NK-92 treated with Interleukin-12 subunit alpha and Interleukin-12 subunit beta, amount 100 ng/mL, for 24 hours (cell line): ENCODE measurements at places on chromosomes 5 and 9.

GRCh38 chr5:76166886-76167576, 83.8 kb downstream of the SV2C start:
- DNase-seq, result no peak

DNA sequence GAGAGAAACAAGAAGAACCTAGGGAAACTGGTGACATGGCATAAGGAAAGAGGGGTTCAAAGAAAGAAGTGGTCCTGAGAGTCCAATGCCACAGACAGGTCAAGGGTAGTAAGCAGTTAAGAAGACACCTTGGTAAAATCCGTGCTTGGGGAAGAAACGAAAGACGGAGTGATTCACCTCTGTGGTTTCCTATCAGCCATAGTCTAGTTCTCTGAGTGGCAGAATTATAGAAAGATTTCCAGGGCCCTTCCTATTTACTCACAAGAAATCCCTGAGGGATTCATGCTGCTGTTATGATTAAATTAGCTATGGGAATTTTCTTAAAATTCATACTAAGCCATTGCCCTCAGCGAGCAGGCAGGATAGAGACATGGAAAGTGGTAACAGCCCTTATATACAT, 31.7 kb downstream of the IL33 start:
- DNase-seq, result no peak

DNA sequence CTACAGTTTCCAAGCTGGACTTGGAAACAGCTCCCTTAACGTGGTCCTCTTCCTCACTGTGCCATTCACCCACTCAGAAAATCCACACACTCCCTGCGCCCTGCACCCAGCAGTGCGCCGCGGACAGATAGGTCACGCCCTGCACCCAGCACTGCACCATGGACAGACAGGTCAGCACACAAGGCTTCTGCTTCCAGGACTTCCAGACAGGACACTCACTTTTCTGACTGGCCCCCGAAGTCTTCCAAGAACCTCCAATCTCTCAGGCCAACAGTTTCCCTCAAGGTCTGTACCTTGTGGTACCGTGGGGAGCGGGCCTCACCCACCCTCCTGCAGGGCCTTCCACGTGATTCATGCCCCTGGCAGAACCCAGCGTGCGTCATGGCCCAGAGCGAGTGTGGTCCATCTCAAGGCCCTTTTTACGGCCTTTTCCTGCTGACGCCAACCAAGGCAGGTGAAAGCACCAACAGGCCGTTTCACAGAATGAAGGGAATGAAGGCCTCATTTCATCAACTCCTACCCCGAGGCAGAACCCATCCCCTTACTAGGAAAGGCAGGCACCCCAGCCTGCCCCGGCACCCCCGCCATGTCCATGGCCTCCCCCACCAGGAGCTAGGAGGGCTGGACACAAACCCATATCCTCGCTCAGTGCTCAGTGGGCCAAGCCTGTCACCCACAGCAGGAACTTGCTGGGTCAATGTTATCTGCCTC, 17.3 kb downstream of the VAV2 start:
- DNase-seq, result no peak

DNA sequence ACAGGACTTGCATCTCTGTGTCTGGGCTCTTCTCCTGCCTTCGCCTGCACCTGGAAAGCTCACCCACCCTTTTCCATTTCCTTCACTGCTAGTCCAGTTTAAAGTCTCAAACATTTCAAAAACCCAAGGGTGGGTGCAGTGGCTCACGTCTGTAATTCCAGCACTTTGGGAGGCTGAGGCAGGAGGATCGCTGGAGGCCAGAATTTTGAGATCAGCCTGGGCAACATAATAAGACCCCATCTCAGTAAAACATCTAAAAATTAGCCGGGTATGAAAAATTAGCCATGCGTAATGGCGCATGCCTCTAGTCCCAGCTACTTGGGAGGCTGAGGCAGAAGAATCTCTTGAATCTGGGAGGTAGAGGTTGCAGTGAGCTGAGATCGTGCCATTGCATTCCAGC, 139.9 kb upstream of the RETREG1 start:
- no peak for DNase-seq

DNA sequence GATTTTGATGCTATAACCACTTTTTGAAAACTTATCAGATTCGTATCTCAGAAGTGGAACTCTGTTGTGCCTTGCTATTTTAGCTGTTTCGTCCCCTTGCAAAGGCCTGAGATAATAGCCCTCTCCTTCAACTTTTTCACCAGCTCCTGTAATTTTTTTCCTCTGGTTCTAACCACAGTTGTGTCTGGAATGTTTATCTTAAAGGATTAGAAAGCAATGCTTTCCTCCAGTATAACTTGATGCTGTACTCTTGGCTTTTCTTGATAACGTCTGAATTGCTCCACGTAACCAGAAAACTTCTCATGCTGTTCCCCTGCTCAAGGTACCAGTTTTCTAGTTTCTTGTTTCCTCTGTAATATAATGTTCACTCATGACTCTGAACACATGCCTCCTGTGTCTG, 209.4 kb downstream of the DTWD2 start:
- no peak for DNase-seq

GRCh38 chr9:129263836-129264235, 85.8 kb upstream of the IER5L start:
- no peak for DNase-seq
